ENCODE measurements at places on chromosomes 1 and 21.
A peak's percentile ranks its signal among the peaks of the same experiment; 100 is the strongest.

- DNase-seq = no peak
These were observed 29.5 kb upstream of the SH3D21 start for GRCh38 chr1:36276688-36277087.

DNA sequence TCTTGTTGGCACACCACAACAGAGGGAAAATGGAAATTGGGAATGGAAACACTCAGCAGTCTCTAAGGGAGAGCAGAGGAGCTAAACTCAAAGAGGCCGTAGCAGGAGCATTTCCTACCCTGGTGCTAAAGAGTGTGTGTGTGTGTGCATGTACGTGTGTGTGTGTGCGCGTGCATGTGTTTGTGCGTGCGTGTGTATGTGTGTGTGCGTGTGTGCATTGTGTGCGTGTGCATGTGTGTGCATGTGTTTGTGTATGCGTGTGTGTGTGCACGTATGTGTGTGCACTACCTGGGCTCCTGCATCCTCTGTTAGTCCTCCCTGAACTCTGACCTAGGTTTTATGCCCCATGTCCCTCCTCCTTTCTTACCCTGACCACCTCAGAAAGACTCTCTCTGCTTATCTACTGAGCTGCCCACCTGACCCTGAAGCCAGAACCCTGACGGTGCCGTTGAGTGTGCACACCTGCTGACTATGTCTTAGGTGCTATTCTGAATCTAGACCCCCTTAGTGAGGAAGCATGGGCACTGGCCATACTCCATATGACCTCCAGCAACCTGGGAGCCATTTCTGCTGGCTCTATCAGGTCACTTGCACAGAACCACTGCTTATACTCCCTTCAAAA lies 157.1 kb upstream of the HMGB4 start:
- DNase-seq = no peak

DNA sequence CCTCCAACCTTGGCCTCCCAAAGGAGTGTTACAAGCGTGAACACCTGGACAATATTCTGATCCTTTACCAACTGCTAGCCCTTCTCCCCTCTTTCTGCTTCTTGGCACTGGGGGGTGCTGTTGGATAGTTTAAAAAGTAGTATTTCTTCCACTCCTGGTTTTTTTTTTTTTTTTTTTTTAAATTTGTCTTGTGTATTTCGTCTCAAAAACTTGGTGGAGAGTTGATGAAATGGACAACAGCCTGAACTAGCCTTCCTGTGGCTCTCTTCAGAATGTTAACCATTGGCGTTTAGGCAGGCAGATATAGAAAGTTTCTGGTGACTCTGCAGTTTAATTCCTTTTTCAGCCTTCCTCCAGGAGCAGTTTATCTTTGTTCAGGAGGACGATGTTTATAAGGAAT lies 69.7 kb upstream of the USP24 start:
- DNase-seq = no peak

GRCh38 chr1:7705048-7705907 lies 65.8 kb upstream of the VAMP3 start:
- DNase-seq = no peak

DNA sequence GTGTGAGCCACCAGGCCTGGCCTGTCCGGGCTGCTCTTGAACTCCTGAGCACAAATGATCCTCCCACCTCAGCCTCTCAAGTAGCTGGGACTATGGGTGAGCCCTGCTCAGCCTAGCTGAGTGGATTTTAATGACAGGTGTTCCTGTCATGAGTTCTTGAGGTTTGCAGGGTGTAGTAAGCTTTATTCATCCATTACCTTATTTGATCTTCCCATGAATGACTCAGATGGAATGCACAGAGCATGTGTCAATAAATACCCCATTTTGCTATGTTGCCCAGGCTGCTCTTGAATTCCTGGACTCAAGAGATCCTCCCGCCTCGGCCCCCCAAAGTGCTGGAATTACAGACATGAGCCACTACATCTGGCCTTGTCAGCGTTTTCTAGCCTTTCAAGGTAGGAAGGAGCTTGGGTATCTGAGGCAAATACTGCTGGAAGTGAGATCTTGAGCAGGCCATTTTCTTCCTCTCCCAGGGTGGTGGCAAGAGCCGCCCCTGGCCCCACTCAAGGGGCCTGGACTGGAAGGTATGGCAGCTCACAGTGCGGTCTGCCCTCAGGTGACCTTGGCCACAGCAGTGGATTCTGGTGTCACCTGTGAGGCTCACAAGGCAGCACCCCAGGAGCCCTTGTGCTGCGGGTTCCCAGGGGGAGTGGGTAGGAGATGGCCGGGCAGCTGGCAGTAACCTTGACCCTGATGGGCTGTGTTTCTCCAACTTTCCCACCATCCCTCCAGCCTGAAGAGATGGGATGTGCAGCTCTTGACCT lies 20.0 kb downstream of the PIK3CD start:
- no peak for DNase-seq

GRCh38 chr1:91036894-91037829 lies 15.3 kb upstream of the ZNF644 start:
- no peak for DNase-seq

DNA sequence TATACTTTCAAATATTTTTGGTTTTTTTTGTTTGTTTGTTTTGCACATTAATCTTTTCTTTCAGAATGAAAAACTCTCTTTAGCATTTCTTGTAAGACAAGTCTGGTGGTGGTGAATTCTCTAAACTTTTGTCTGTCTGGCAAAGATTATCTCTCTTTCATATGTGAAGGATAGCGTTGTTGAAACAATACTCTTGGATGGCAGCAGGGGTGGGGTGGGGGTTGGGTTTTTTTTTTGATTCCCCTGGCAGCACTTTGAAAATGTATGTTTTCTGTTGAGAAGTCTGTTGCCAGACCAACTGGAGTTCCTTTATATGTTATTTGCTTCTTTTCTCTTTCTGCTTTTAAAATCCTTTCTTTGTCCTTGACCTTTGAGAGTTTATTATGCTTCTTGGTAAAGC lies 160.2 kb downstream of the VAV3 start:
- no peak for DNase-seq

GRCh38 chr1:47935163-47935562 lies 62.0 kb downstream of the TRABD2B start:
- DNase-seq = no peak

GRCh38 chr1:67211589-67212563 lies 45.6 kb downstream of the IL23R start:
- DNase-seq = peak; percentile 1

DNA sequence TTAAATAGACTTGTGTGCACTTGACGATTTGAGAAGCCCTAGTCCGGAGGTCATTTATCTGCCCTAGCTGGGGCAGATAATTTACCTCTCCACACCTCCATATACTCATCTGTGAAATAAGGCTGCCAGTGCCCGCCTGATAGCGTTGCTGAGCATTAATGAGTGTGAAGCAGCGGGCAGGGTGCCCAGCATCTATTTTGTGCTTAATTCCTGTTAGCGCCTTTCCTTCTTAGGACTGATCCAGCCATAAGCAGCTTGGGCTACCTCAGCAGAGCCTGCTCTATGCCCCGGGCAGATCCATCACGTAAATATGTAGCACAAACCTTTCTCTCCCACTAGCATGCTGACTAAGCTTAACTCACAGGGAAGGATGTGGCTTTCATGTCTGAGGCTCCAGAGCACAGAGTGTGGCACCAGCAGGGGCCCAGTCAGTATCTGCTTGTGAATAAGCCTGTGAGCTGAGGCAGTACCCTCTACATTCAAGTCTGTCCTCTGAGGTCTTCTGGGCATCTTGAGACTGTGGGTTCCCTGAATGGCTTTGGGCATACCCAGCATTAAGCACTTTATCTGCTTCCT lies 21.5 kb upstream of the RNF187 start:
- no peak for DNase-seq

GRCh38 chr1:99755664-99756063 lies 10.8 kb downstream of the FRRS1 start:
- no peak for DNase-seq

DNA sequence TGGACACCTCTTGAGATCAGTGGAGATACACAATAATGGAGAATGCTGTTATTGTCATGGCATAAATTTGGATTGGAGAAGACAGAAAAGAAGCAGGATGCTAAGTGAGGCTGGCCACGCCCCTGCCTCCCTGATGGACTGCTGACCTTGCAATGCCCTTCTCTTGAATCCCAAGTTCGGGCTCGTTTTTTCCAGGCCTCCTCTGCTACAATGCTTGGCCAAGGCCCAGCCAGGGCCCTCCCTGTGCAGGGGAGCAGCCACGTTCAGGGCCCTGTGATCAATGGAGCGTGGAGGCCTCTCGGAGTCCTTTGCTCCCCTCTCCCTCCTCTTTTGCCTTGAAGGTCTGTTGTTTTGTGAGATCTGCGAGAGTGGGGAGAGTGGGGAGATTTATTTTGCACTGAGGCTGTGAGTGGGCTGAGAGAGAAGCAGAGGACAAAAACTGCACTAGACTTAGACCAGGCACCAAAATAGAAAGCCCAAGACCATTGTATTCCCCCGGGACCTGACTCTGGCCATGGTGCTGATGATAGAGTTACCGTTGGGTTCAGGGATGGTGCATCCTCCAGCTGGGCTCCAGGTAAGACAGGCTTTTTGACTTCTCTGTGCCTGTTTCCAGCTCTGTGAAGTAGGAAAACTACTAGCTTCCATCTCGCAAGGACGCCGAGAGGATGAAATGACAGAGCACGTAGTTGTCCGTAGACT lies 268.6 kb downstream of the KAZN start:
- DNase-seq = no peak

DNA sequence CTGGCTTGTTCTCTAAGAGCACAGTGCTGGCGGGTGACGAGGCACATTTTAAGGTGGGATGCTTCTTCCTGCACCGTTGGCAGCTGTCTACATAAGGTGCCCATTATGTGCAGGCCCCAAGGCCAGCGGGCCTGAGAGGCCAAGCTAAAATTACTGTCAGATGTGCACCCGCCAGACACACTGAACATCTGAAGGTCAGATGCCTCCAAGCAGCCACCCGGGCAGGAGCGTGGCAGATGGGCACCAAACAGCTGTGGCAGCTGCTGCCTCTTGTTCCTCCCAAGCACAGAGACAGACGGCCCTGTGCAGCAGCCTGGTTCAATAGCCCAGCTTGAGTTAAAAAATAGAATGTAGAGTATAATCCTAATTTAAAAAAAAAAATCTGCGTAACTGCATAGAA lies 211.9 kb upstream of the EDN2 start:
- no peak for DNase-seq

DNA sequence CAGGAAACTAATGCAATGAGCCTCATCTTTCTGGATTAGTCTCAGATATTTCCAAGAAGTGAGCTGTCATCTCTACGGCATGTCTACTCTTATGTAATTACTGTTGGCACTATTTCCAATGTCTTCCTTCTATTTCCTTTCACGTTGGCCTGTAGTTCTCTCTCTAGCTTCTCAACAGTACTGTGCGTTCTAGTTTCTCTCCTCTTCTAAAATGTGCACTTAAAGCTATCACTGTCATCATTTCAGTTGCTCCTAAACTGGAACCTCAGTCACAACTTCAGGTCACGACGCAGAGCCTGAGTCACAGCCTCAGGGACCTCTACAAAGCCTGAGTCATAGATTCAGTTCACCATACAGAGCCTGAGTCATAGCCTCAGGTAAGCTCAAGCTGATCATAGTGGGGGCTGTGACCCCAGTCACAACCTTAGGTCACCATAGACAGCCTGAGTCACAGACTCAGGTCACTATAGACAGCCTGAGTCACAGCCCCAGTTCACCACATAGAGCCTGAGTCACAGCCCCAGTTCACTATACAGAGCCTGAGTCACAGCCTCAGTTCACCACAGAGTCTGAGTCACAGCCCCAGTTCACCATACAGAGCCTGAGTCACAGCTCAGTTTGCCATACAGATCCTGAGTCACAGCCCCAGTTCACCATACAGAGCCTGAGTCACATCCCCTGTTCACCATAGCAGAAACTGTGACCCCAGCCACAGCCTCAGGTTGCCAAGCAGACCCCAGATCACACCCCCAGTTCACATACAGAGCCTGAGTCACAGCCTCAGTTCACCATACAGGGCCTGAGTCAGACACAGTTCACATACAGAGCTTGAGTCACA lies 13.0 kb downstream of the WNT9A start:
- no peak for DNase-seq

DNA sequence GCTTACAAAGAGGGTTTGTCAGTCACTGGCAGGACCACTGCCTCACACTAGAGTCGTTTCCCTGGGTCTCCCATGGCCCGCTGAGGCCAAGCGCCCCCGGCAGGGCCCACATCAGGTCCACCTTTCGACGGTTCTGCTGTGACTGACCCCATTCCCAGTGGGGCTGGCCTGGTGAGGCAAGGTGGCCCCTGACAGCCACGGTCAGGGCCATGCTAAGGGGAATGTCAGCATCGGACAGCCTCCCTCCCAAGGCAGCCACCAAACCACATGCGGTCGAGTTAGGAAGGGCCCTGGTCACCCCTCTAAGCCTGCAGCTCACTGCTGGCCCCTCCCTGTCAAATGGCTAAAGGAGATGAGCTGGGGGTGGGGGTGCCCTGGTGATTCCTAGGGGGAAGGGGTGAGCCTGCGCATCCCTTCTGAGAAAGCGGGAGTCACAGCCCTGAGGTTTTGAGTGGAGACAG lies 2.9 kb upstream of the KIF17 start:
- no peak for DNase-seq

DNA sequence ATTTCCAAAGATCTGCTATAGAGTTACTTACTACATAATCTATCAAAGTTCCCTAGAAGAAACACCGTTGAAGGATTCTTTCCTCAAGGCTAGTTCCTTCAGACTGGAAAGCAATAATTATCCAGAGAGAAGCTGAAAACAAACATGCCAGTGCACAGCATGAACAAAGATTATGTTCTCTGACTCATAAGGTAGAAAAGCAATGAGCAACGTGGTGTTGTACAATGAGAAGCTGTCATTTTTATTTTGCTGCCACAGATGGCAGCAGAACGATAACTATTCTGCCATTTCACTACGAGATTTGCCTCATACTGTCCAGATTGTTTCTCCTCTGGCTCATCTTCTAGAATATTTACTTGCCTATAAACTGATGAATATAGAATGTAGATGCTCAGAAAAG lies 10.7 kb downstream of the EXTL2 start:
- DNase-seq = no peak

DNA sequence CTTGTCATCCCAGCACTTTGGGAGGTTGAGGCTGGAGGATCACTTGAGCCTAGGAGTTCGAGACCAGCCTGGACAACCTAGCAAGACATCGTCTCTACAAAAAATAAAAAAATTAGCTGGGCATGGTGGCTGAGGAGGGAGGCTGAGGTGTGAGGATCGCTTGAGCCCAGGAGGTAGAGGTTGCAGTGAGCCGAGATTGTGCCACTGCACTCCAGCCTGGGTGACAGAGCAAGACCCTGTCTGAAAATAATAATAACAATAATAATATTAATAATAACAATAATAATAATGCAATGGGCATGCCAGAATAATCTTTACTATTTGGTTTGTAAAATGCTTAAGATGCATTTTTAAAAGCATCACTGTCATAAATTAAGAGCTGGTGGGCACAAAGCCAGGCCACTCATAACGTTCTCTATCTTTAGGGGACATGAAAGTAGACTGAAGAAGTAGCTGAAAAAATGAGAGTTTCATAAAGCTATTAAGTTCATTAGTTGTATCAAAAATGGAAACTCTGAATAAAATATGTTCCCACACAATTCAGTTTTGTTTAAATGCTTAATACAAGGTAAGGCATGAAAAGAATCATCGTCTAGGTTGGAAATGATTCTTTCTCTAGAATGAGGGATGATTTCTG lies 51.6 kb upstream of the ITPKB start:
- DNase-seq = no peak

All from activated naive CD4-positive, alpha-beta T cell (primary cell).